ENCODE measurements at places on chromosomes 13 and 19.

GRCh38 chr19:2944403-2944774, 382 bp downstream of the ZNF77 start:
- no peak for DNase-seq
- H3K4me1 ChIP-seq = peaks cover 4% of the 10 kb centered on the region
- H3K27me3 ChIP-seq = no peaks in the 10 kb centered on the region
- no peaks in the 10 kb centered on the region for H3K36me3 ChIP-seq

DNA sequence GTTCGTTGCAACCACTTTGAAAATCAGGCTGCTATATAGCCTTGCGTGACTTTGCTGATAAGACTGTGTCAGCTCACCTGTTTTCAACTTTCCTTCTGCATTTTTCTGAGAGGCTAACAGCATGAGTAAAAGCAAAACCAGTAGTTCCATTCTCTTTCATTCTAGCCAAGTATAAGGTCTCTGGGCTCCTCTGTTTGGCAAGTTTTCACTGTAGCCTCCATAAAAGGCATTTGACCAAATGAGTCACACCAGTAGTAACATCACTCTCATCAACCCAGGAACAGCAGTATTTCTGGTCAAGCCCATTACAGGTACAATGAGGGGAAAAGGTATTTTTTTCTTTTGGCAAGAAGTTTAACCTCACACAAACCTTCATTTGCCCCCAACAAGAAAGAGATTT, 1149.8 kb upstream of the MIR17HG start:
- no peak overlapping the region for H3K27ac ChIP-seq
- no peak overlapping the region for H3K4me3 ChIP-seq
- H3K27me3 ChIP-seq = no peaks in the 10 kb centered on the region
- DNase-seq = no peak

GRCh38 chr19:17488593-17489391, 18.5 kb downstream of the SLC27A1 start:
- H3K27me3 ChIP-seq = no peaks in the 10 kb centered on the region
- peak overlapping the region; percentile 48 for H3K27ac ChIP-seq
- H3K4me1 ChIP-seq = no peaks in the 10 kb centered on the region
- H3K4me3 ChIP-seq = no peak overlapping the region
- peak; percentile 72 for DNase-seq
- no peaks in the 10 kb centered on the region for H3K36me3 ChIP-seq

GRCh38 chr19:46453661-46454060, 17.7 kb downstream of the PNMA8A start:
- no peak for DNase-seq
- H3K27me3 ChIP-seq = no peaks in the 10 kb centered on the region
- no peak overlapping the region for H3K4me3 ChIP-seq
- peak overlapping the region; percentile 66 for H3K27ac ChIP-seq
- no peaks in the 10 kb centered on the region for H3K36me3 ChIP-seq

DNA sequence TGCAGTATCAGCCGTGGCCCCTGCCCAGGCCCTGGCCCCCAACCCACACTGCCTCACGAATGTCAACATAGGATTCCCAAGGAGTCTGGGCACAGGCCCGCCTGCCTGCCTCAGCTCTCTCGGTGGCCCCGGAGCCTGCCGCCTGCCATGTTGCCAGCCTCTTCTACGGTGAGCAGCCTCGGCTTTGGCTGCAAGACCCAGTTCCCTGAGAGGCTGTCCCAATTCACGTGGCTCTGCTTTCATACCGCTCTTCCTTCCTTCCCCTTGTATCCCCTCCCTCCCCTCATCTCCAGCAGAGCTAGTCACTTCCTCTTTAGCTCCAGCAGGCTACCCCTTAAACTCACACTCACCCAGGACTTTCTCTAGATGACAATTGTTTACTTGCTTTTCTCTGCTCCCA, 42.7 kb downstream of the SERP2 start:
- H3K4me3 ChIP-seq = no peak overlapping the region

DNA sequence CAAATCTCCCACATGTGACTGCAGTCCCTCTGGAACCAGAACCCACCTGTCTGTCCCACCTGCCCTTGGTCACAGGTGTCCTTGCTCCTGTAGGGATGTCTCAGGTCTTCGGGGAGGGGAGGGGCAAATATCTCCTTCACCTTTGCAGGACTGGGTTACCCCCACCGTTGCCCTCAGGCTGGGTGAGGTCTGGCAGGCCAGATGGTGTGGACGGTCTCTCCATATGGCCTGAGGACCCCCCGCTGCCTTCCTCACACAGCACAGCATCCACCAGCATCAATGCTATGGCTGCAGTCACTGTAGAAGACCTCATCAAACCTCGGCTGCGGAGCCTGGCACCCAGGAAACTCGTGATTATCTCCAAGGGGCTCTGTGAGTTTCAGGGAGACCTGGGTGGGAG, 10.0 kb downstream of the SLC5A5 start:
- no peak for DNase-seq
- no peaks in the 10 kb centered on the region for H3K4me1 ChIP-seq
- peaks cover 7% of the 10 kb centered on the region for H3K27me3 ChIP-seq
- no peak overlapping the region for H3K27ac ChIP-seq
- no peak overlapping the region for H3K4me3 ChIP-seq

DNA sequence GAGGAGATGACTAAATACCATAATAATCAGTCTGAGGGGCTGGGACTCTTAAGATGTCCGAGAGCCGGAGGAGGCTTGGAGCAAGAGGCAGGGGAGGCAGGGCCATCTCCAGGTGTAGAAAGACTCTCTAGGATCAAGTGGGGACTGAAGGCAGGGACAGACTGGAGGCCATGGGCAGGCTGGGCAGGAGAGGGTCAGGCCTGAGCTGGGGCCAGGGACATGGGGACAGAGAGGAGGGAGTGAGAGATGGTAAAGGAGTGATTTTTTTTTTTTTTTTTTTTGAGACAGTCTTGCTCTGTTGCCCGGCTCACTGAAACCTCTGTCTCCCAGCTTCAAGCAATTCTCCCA, 2.2 kb downstream of the JOSD2 start:
- no peaks in the 10 kb centered on the region for H3K36me3 ChIP-seq
- H3K27ac ChIP-seq = no peak overlapping the region
- H3K4me3 ChIP-seq = no peak overlapping the region
- H3K27me3 ChIP-seq = peaks cover under 1% of the 10 kb centered on the region

- H3K27me3 ChIP-seq = no peaks in the 10 kb centered on the region
- no peak overlapping the region for H3K4me3 ChIP-seq
- no peaks in the 10 kb centered on the region for H3K36me3 ChIP-seq
- no peak for DNase-seq
These were observed 21.8 kb downstream of the ALOX5AP start for GRCh38 chr13:30757026-30757742.
